ENCODE measurements at places on chromosomes 2 and 18. TPM values are rescaled to one million over a fixed set of nuclear protein-coding genes. Genes with fewer than 3 reads are reported as not detected.

LCT gene
- not detected for total RNA-seq

IL1F10 gene
- total RNA-seq: not detected

TMEM200C gene
- not detected for total RNA-seq

ZNF521 gene
- not detected for total RNA-seq

ALPI gene
- not detected for total RNA-seq

LTBP1 gene
- total RNA-seq: 10.3 TPM

VWA3B gene
- not detected for total RNA-seq

SLC30A3 gene
- 2.3 TPM for total RNA-seq

KCNJ13 gene
- total RNA-seq: not detected

GAD1 gene
- total RNA-seq: 4.3 TPM

TUBA4B gene
- not detected for total RNA-seq

SLC20A1 gene
- total RNA-seq: 99.9 TPM

C18orf32 gene
- 11.3 TPM for total RNA-seq

SAG gene
- not detected for total RNA-seq

APCDD1 gene
- not detected for total RNA-seq

RAX gene
- not detected for total RNA-seq

FIGN gene
- total RNA-seq: 3.1 TPM

LDAH gene
- total RNA-seq: 14.6 TPM

SLC8A1 gene
- total RNA-seq: 13.5 TPM

TACR1 gene
- total RNA-seq: not detected

RALBP1 gene
- 91.3 TPM for total RNA-seq

TMEM247 gene
- total RNA-seq: not detected

DNAJC5G gene
- not detected for total RNA-seq

TUBA3E gene
- total RNA-seq: not detected

LDLRAD4 gene
- total RNA-seq: 1.2 TPM

HOXD13 gene
- total RNA-seq: not detected

IMP4 gene
- 76.8 TPM for total RNA-seq

UBXN4 gene
- total RNA-seq: 75.6 TPM

CDC42EP3 gene
- 41.6 TPM for total RNA-seq

LYPD1 gene
- total RNA-seq: 10.3 TPM

RND3 gene
- 99.1 TPM for total RNA-seq

HNRNPLL gene
- total RNA-seq: 38.1 TPM

BOLL gene
- not detected for total RNA-seq

CXCR1 gene
- not detected for total RNA-seq

ELOA2 gene
- not detected for total RNA-seq
